NCI-H2081 (cell line): ENCODE measurements at places on chromosomes 11 and 22.
A peak's percentile ranks its signal among the peaks of the same experiment; 100 is the strongest.

DNA sequence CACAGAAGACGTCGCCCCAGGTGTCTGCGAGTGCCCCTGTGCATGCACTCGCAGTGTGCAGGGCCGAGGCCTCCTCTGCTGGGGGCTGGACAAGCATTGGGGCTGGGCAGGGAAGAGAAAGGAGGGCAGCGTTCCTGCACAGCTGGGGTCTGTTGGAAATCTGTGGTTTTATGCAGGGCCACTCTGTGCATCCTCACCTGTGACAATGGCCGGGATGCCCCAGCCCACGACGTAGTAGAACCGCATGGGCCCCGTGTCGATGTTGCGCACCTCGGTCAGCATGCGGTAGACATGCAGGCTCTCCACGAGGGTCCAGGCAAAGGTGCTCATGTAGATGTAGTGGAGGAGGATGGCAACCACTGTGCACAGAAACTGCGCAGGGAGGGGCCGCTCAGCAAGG, 37.2 kb downstream of the TRMU start:
- no peak for DNase-seq

DNA sequence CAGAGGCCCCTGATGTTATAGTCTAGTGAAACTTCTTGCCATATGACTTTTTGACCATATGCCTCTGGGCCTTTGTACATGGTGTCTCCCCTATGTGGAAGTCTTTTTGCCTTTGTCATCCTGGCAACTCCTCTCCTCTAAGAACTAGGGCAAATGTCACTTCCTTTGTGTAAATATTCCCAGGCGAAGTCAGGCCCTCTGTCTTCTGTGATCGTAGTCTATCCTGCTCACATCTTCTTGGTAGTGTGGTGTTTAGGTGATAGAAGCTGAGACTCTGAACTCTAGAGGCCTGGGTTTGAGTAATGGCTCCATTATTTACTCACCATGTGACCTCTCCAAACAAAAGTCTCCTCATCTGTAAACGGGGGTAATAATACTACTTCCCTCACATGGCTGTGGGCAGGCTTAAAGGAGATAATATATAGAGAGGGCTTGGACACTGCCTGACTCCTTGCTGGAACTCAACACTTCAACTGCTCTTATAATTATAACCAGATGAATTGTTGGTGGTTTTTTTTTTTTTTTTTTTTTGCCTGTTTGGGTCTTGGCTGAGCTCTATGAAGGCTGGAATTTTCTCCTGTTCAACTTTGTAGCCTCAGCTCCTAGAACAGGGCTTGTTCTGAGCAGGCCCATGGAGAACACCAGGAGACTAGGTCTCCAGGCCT, 43.8 kb downstream of the INSC start:
- DNase-seq = no peak

DNA sequence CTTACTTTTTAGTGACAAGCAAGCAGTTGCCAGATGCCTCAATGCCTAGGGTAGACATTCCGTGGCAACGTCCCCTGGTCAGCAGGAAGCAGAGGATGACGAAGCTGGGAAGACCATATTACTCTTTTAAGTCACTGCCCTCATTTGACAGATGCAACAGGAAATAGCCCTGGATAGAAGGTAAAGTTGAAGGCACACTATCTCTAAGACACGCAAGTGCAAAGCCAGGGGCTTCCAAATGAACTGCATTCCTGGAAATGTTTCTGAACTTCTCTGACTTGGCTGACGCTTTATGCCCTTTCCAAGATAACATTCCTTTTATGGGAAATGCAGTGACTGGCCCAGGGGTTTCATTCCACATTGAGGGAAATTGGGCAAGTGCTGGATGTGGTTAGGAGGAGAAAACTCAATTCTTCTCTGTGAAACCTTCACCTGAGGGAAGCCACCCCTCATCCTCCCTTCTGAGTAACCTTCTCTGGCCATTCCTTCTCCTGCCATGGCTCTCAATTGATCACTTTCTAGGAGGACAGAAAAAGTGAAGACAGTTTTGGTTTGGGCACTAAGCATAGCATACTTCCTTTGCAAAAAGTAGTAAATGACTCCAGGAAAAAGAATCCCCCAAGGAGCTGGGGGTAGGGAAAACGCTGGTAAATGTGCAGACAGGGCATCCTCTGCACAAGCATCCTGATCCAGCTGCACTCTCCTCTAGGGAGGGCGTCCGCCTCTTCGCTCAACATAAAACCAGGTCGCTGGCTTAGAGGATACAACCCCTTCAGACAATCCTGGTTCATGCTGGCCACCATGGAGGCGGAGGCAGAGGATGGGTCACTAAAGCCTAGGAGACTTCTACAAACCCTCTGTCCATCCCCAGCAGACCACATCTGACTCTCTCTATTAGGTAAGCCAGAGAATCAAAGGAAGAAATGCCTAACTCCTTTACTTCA, 14.5 kb downstream of the PCSK7 start:
- no peak for DNase-seq

- peak; percentile 61 for DNase-seq
These were observed 58.1 kb downstream of the CHRDL2 start for GRCh38 chr11:74672956-74673692.

- DNase-seq = no peak
These were observed 326.2 kb downstream of the TBC1D22A start for GRCh38 chr22:47088480-47089158.

GRCh38 chr22:21641417-21641788, 699 bp upstream of the SDF2L1 start:
- DNase-seq = no peak

DNA sequence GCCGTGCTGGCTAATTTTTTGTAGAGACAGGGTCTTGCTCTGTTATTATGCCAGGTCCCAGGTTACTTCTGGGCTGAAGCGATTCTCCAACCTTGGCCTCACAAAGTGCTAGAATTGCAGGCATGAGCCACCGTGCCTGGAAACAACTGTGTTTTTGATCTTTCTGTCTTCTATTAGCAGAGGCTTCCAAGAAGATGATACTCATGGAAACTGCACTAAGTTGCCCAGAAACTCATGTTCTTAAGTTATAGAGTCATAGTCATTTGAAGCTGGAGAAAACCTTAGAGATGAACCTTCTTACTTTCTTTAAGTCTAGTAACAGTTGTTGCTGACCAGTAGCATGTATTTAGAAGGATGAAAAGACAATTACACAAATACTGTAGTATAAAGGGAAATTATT, 37.1 kb upstream of the HSPA8 start:
- DNase-seq = no peak

DNA sequence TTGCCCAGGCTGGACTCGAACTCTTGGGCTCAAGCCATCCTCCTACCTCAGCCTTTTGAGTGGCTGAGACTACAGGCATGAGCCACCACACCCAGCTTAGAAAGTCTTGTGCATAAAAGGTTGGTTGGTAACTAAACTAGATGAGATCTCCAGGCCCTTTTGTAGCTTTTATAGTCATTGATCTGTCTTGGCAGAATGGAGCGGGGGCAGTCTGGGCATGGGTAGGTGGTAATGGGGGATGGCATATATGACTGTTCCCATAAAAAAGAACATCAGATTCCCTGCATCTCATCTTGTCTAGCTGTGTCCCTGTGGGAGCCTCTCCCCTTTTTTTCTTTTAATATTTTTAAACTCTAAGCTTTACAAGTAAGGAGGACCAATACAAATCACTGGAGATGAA, 30.2 kb downstream of the ABCC8 start:
- DNase-seq = no peak

- peak; percentile 42 for DNase-seq
These were observed 239.9 kb upstream of the ZC3H12C start for GRCh38 chr11:109853156-109853776.

DNA sequence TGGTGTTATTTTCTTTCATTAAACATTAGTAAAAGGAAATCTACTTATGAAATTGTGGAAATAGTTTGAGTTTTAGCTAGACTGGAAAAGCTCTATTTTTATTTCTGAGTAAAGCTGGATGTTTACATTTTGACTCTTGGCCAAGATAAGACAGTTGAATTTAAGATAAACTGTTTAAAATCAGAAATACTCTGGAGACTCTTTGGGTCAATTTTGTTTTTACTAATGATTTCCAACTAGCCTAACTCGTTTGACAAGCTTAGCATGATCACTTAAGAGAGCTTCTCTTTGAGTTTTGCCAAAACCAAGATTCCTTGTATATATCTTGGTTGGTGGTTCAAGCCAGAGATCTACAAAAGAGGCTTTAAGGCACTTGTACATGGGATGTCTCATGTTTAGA, 724.8 kb upstream of the LUZP2 start:
- no peak for DNase-seq

DNA sequence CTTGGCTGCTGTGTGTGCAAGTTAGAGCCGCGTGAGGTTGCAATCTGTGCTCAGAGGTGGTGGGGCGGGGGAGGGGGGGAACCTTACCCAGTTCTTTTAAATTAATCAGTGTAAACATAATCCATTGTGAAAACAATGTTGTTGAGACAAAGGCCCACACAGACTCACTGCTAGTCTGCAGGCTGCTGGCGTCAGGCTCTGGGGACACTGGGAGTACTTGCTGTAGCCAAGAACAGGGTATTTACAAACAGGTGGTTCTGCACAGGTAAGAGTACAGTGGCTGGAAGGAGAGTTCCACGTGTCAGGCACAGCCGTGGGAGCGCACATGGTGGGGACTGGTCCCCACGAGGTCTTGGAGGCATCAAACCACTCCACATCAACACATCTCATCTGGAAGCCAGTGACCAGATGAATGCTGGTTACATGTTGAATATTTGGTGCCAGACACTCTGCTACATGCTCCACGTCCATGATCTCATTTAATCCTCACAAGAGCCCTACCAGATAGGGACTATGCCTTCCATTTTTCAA, 27.4 kb downstream of the SCUBE1 start:
- no peak for DNase-seq

DNA sequence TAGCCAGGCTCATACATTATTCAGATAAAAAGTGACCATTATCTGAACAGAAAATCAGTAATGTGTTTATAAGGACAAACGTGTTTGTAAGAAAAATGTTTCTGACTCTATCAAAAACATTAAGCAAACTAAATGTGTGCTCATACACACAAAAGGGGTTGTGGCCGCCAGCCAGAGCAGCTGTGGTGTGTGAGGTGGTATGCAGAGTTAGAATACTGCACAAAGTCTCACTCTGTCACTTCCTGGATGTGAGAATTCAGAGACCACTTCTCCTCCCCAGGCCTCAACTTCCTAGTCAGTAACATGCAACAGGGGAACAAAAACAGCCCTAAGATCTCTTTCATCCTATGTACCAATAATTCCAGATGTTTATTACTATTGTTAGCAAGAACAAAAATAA, 9.4 kb downstream of the OR5B21 start:
- DNase-seq = no peak

DNA sequence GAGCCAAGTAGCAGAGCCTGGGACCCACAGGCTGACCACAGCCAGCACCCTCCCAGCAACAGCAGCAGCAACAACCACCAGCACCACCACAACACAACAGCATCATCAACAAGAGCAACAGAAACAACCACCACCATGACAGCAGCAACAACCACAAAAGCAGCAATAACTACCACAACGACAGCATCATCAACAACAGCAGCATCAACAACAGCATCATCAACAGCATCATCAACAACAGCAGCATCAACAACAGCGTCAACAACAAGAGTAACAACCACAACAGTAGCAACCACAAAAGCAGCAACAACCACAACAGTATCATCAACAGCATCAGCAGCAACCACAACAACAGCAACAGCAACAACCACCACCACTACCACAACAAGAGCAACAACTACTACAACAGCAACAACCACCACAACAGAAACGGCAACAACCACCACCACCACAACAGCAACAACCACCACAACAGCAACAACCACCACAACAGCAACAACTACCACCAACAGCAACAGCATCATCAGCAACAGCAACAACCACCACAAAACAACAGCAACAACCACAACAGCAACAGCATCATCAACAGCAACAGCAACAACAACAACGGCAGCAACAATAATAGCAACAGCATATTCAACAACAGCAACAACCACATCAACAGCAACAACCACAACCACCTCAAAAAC, 22.1 kb upstream of the FGF3 start:
- no peak for DNase-seq

GRCh38 chr11:84384731-84385130, 1098.6 kb upstream of the CCDC90B start:
- DNase-seq = peak; percentile 49

DNA sequence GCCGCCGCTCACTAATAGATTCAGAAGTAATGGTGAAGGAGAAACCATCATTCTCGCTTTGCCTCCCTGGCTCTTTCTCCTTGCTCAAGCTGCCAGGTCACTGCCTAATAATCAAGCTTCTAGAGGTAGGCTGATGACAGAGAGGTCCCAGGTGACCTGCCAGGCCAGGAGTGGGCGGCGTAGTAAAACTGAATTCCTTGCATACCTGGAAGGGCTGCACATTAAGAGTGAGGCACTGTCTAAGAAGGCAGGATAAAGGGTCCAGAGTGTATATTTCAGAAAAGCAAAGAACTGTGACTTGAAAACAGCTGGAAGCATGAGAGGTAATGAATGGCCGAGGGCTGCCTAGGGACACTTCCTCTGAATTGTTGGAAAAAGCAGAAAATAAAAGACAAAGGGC, 4.1 kb downstream of the SYT13 start:
- no peak for DNase-seq

GRCh38 chr11:124122123-124122522, 6.9 kb downstream of the VWA5A start:
- no peak for DNase-seq

GRCh38 chr22:22824340-22825212, 63.0 kb upstream of the IGLL5 start:
- DNase-seq = no peak

- no peak for DNase-seq
These were observed 192.4 kb upstream of the NTM start for GRCh38 chr11:131178020-131178419.

DNA sequence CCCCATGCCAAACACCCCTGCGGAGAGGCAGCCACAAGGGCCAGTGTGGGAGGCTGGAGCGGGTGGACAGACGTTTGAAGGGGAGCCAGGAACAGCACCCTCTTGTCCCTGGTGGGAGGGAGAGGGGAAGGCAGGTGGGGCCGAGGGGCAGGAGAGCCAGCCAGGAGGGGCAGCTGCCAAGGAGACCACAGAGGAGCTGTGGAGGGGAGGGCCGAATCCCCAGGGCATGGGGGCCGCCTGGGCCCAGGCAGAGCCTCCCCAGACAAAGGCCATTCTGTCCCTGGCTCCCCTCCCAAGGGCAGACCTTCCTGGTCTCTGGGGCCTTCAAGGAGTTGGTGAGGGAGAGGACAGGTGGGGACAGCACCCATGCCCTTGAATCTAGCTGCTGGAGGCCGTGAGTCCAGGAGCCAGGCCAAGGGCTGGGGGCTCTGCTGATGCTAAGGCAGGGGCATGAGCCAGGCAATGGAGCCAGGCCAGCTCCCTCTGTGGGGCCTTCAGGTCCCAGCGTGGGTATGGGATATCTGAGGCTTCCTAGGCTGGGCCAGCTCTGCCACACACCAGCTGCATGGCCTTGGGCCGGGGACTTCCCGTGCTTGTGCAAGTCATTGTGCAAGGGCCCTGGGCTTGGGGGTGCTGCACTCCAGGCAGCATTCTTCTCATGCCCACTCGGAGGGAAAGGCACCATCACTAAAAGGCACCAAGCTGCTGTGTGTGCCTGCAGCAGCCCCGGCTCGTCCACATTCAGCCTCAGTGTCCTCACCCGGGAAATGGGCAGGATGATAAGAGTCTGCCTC, 11.4 kb downstream of the EMID1 start:
- DNase-seq = no peak
